ENCODE measurements at places on chromosomes 1 and 21.

- DNase-seq: no peak
Observed at GRCh38 chr1:190479050-190479397, 1.4 kb upstream of the BRINP3 start.

DNA sequence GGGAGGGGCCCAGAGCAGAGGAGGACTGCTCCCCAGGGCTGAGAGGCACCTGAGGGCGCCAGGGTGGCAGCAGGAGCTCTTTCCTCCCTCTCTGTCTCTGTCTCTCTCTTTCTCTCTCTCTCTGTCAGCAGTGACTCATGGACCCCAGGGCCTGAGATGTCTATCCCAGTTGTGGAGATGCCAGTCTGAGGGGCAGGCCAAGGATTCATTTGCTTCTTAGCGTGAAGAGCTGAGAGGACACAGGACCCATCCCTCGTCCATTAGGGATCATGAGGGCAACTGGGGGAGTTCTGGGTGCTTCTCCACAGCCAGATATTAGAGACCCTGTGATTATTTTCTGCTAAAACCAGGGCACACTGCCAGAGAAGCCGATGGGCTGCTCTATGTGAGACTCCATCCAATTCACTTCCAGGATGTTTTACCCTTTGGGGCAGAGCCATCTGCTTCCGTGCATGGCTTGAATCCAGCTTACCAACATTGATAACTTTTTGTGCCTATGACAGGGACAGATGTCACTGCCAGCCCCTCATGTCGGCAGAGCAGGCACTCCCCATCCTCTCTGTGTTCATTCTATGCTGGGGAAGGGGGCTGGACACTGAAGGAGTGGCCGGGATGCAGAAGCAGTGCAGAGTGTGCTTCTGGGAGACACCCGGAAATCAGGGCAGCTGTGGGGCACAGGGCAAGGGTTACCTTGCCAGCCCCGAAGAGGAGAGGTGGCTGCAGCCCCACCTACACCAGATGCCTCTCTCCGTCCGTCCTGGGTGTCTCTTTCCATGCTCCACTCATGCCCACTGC lies 4.1 kb upstream of the PCBP3 start:
- DNase-seq: no peak

DNA sequence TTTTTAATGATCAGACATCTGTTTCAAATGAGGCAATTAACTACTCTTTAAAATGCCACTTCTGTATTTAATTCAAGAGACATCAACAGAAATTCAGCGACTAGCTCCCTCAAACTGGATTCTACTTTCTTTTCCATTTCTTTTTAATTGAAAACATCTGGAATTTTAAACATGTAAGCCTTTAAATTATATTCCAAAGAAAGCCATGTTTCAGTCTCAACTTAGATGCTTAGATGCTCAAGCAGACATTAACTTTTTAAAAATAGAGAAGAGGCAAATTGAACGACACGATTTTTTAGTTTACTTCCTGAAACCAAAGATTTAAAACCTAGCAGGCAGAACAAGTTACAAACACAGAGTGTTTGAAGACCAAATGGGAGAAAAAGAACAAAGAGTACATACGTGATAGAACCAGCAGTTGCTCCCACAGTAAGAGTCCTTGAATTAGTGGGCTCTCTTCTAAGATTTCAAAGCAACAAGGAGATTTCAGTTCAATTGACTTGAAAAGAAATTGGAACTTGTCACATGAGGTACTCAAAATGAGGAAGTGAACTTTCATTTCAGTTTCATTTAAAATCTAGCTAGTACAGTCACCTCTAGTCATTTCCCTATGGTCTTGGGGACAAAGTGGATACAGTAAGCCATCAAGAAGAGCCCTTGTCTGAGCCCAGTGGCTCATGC lies at the start of gene CTSS:
Gene CTSS, minus strand, starts transcription at position 483 of the 681 bp plus-strand sequence. CDS start 1,015 bp downstream, outside the sequence.
- no peak for DNase-seq

DNA sequence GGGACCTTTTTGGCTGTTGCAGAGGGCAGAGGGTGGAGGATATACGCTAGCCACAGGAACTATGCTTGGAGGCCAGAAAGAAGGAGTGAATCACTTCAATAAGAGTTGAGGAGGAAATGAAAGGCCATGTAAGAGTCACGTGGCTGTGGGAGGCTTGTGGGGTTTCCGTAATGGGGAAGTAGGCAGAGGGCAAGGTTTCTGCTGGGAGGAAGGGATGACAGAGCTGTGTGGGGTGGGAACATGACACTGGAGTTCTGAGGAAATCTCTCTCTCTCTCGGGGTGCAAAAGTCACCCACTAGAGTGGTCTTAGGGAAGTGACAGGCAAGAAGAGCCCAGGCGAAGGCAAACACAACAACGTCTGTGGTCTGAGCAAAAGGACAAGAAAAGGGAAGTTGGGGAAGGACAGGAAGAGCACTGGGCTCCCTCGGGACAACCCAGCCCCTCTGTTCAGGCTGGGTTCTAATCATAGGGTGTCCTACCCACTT lies 3.9 kb upstream of the CD1C start:
- peak; percentile 62 for DNase-seq

Data from sciatic nerve (tissue), 2 donors.